Glutamatergic neuron (in vitro differentiated cells): ENCODE measurements at places on chromosomes 2 and 18.

DNA sequence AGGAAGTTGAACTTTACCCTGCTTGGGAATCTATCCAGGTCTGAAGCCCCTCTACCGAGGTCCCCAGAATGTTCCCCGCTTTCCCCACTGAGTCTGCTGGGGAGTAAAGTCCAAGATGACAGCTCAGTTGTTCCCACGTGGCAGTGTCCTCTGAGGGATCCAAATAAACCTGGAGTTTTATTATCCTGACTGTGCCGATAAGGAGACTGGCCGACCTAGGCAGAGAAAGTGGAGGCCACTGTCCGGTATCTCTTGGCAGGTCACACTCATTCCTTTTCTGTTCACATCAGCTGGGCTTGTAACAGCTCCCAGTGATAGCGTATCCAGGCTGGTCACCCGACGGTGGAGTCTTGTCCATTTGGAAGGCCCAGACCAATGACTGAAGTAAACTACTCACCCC, 27.5 kb upstream of the C18orf32 start:
- DNase-seq: no peak

GRCh38 chr2:127014630-127015029, 92.3 kb downstream of the BIN1 start:
- no peak for DNase-seq

- DNase-seq: no peak
Measured at GRCh38 chr2:97695744-97696143, 17.6 kb upstream of the ZAP70 start.

DNA sequence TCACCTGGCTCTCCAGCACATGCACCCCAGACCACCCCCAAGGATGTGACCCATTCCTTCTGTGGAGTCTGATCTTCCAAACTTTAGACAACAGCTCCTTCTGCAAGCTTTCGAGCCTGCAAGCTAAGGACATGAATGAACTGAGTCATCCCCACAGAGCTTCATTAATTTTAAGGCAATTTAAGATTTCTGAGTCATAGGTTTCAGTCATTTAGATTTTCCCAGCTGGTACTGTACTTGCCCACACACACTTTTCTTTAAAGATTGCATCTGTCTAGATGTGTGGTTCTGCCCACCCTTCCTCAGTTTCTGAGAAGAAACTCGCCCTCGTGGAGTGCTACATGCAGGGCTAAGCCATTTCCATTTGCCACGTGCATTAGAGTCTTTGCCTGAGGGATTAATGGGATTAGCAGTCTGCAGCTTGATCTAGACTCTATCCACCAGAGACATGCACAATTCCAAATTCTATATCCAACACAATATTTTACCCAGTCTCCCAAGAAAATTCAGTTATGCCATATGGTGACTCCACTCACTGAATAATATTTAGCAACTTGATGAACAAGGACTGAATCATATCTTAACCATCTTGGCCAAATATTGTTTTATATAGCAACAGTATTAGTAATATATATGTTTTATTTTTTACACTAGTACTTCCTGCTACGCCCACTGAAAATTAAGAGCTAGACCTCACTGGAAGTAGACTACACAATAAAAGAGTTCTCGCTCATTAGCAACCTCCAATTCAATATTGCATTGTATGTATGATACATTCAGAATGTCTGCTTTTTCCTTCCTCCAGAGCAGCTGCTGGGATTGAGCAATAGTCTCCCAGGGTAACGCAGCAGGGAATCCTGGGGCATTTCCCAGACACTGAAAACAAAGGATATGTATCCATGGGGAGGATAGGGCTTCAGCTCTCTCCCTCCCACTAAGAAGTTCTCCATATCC, 14.3 kb upstream of the TRIB2 start:
- no peak for DNase-seq

GRCh38 chr2:126754240-126755004, 98.5 kb downstream of the GYPC start:
- no peak for DNase-seq

- no peak for DNase-seq
Measured at GRCh38 chr2:8619071-8619470, 62.8 kb upstream of the ID2 start.

- DNase-seq: no peak
Measured at GRCh38 chr18:75364512-75365253, 62.8 kb downstream of the SMIM21 start.

GRCh38 chr2:40281021-40281940, 170.6 kb downstream of the SLC8A1 start:
- no peak for DNase-seq

DNA sequence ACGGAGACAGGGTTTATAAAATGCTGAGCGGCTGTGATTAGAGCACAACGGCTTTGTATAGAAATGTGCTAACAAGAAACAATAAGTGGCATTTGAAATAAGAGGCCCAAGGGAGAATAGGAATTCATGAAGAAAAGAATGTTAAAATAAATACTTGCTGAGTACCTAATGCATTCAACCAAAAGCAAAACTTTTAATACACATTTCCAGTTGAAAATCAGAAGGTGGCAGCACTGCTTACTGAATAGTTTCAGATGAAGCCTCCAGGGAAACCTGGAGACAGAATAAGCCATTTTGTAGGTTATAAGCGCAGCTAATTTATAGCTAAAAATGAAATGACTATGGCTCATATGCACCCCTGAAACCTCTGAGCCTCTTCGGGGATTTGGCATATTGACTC, 286.6 kb downstream of the DPP10 start:
- DNase-seq: no peak
